Activated CD8-positive, alpha-beta memory T cell treated with anti-CD3 and anti-CD28 coated beads for 48 hours (primary cell): ENCODE measurements at places on chromosomes 13 and 19.

- no peak for DNase-seq
Measured at GRCh38 chr19:39024875-39025641, 7.3 kb downstream of the FBXO27 start.

DNA sequence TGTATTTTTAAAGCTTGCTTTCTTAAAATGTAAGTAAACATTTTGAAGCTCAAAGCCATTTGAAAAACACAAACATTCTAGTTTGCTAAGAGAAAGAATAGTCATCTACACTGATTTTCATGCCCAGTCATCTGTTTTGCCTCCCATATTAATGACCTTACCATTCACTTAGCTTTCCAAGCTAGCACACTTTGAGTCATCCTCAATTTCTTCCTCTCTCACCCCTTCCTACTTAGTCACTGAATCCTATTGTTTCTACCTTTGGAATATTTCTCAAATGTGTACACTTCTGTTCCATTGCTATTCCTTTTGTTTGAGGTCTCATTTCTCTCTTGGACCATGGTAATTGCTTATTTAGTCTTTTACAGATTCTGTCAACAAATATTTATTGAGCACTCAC, 7.3 kb upstream of the HS6ST3 start:
- DNase-seq, result no peak

GRCh38 chr19:1754636-1755466, 1.5 kb downstream of the ONECUT3 start:
- DNase-seq, result no peak

GRCh38 chr19:3061182-3062161, 823 bp downstream of the TLE5 start:
- DNase-seq, result no peak

GRCh38 chr13:80742033-80742432, 401.1 kb upstream of the SPRY2 start:
- no peak for DNase-seq

DNA sequence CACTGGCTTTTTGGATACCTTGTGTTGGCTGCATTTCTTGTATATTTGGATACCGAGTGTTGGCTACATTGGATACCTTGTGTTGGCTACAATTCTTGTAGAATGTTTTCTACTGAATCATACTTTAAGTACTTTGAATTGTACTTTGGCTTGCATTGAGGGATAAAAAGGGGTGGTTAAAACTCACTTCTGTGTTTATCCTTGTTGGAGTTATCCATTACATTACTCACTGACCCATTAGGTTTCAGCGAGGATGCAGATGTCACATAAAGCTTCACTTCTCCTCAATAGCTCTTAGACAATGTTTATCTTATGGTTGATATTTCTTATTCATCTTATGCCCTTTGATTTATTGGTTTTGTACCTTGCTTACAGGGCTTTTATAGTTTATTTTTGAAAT, 43.1 kb downstream of the PDS5B start:
- no peak for DNase-seq

GRCh38 chr19:1658150-1659083, 6.0 kb upstream of the TCF3 start:
- no peak for DNase-seq

- no peak for DNase-seq
Measured at GRCh38 chr19:9941231-9941630, 4.9 kb upstream of the OLFM2 start.

DNA sequence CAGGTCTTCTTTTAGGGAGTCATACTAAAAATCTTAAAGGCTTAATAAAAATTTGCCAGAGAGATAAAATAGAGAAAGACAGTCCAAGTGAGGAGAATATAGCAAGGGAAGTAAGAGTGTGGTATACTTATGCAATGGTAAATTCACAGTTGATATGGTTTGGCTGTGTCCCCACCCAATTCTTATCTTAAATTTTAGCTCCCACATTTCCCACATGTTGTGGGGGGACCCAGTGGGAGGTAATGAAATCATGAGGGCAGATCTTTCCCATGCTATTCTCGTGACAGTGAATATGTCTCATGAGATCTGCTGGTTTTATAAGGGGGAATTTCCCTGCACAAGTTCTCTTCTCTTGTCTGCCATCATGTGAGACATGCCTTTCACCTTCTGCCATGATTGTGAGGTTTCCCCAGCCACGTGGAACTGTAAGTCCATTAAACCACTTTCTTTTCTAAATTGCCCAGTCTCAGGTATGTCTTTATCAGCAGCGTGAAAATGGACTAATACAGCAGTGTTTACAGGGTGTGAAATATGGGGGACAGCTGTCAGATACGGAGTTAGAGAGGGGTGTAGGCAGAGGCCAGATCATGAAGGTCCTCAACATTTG, 115.4 kb downstream of the UGGT2 start:
- no peak for DNase-seq

- DNase-seq, result no peak
Measured at GRCh38 chr19:41745756-41746155, 9.6 kb upstream of the CEACAM6 start.

DNA sequence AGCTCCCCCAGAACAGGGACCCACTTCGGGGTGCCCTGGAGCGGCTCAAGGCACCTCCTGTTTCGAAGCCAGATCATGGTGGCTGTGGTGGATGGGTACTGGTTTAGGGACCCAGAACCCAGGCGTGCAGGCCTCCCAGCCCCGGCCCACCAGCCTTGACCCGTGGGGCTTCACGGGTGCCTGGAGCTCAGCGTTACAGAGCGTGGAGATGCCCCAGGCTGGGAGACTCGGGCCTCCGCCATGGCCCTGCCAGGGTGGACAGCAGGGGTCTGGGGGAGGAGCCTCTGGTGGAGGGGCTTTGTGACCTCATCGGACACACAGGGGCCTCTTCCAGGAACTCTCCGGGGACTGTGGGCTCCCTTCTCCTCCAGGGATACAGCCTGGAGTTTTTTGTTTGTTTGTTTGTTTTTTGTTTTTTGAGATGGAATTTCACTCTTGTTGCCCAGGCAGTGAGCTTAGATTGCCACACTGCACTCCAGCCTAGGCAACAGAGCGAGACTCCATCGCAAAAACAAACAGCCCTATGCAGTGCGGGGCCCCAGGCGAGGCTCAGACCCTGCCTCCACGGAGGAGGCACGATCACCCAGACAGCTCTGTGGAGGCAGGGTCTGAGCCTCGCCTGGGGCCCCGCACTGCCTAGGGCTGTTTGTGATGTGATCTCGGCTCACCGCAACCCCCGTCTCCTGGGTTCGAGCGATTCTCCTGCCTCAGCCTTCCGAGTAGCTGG, at the start of gene GARIN5B:
TSS of gene GARIN5B (minus strand) at position 271 of the 727 bp plus-strand sequence. CDS start at position 77, 194 bp downstream.
- DNase-seq, result no peak

GRCh38 chr13:46088821-46089562, 15.8 kb downstream of the CPB2 start:
- no peak for DNase-seq

GRCh38 chr13:110359840-110360301, 52.8 kb downstream of the COL4A2 start:
- DNase-seq, result no peak

GRCh38 chr13:75639454-75639853, 3.3 kb downstream of the LMO7 start:
- no peak for DNase-seq

DNA sequence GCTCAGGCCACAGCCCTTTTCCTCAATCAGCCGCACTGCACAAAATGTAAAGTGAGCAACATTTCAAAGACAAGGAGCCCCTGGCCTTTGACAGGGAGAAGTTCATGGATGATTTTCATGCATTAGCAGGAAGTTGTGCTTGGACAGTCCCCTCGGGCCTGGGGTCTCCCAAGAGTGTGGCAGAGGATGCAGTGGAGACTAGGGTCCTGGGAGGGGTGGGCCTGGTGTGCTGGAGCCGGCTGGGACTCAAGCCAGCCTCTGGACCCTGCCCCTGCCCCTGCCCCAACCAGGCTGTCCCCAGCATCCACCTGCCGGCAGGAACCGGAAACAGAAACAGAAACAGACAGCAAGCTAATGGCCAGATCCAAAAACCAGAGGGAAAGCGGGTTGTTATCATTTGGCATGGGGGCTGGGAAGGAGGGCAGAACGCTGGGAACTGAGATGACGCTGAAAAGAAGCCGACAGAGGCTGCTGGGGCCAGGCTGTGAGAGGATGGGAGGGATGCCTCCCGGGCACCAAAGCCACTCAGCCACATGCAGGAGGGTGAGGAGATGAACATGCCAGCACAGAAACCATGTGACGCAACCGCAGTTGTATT, 2.3 kb downstream of the GAS6 start:
- DNase-seq, result no peak

GRCh38 chr19:49011194-49011593, 5.7 kb downstream of the LHB start:
- DNase-seq, result no peak

GRCh38 chr13:107258599-107259187, 690.8 kb upstream of the ARGLU1 start:
- no peak for DNase-seq

- no peak for DNase-seq
Measured at GRCh38 chr19:54275951-54276350, 5.0 kb downstream of the LILRB2 start.

GRCh38 chr19:53977991-53978731, 13.3 kb upstream of the CACNG6 start:
- no peak for DNase-seq

DNA sequence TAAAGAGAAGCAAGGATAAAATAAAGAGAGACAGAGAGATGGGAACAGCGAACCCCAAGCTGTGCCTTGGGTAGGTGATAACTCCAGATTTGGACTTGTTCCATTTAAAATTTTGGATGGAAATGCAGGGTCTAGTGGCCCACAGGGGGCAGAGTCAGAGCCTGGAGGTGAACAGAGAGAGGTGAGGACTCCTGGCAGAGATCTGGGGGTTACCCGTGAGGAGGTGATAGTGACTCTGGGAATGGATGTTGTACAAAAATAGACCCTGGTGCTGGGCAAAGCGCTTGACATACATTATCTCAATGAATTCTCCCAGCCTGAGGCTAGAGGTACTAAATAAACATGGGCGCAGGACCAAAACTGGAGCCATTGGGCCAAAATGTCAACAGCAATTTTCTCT, 14.3 kb upstream of the DHRS12 start:
- no peak for DNase-seq
